ENCODE measurements at places on chromosomes 1 and 21.

- no peak for DNase-seq
Measured at GRCh38 chr1:153651771-153652170, 6.7 kb upstream of the SNAPIN start.

- no peak for DNase-seq
Measured at GRCh38 chr1:156117414-156118176, 3.1 kb downstream of the LMNA start.

- DNase-seq, result no peak
Measured at GRCh38 chr21:46542588-46543124, 62.2 kb downstream of the S100B start.

DNA sequence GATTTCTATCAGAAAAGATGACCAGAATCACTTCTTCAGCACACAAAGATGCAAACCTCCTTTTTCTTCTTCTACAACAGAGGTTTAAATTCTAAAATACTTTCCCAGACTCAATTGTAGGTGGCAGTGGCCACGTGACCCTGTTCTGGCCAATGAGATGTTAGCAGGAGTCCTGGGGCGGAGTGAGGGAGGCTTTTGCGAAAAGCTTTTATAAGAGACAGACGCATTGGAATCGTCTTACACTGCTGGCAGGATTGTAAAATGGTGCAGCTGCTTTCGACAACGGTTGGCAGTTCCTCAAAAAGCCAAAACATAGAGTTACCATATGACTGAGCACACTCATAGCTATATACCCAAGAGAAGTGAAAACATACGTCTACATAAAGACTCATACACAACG, 87.0 kb upstream of the MAGI3 start:
- no peak for DNase-seq

GRCh38 chr21:17527711-17528110, 14.9 kb downstream of the CXADR start:
- DNase-seq, result no peak

GRCh38 chr1:236536540-236536939, 12.8 kb downstream of the LGALS8 start:
- DNase-seq, result no peak

GRCh38 chr1:76170084-76170483, 95.5 kb downstream of the ST6GALNAC3 start:
- DNase-seq, result no peak

All from iPS DF 19.7 (cell line).